ENCODE measurements at places on chromosomes 3 and 15.

DNA sequence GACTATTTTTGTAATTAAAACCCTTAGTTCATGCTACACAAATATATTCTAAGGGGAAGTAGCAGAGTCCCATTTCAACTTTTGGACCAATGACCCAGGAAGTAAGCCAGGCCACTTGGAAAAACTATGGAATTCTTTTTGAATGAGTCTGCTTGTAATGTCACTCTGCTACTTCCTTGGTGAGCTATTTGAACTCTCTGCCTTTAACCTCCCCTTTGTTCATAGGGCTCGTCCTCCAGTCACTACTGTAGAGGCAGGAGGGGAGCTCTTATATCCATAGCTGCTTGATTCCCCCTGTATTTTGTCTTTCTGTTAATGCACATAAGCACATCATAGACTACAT, 119.6 kb downstream of the UACA start:
- no peak for DNase-seq

GRCh38 chr3:39262846-39263245, 17.0 kb downstream of the CX3CR1 start:
- DNase-seq: no peak

DNA sequence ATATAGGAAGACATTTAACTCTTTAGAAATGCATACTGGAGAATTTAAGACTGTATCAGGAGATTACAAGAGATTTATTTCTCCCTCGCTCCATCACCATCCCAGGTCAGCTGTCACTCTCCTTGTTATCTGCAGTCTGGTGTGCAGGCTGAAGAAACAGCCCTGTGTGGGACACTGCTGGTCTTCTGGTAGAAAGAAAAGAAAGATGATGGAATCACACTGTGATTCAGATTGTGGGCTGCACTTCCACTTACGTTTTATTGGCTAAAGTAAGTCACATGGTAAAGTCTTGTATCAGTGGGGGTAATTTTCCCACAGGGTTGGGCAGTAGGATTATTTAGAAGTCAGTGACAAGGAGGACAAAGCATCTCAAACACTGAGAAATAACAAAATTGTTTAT, 18.1 kb upstream of the ATP1B3 start:
- no peak for DNase-seq

DNA sequence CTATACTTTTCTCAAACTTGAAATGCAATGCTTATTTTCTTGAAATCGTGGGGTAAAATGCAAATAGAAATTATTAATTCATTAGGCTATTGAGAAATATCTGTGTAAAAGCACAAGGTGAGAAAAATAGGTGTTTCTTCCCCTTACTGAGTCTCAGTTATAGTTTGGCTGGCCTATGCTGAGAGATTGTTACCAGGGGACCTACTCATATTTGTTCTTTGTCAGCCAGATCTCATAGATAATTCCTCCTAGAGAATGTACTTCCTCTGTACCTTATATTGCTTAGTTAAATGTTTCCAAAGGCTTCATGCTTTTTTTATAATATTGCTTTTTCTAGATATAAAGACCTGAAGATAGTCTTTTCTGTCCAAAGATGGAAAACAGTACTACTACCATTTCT, 60.0 kb upstream of the TRPC1 start:
- no peak for DNase-seq

GRCh38 chr3:169295912-169296570, 367.5 kb downstream of the MECOM start:
- DNase-seq: no peak

DNA sequence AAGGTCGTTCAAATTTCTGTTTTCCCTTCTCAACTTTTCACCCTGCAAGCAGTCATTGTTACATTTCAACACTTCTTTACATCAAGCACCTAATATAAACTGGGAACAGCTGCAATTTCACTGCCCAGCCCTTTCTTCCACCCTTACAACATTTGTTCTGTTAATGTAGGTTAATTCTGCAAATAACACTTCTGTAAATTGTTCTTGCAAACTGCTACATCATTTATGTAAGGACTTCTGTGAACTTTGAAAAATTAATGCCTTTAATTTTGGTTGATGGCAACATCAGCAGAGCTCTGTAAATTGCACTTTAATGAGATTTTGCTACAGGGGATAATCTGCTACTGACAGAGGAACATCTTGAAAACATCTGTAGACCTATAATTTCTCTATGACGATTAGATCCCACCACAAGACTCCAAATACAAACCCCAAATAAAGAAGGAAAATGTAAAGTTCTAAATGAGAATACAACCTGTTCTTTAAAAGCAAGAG, 93.5 kb downstream of the ZIC4 start:
- DNase-seq: no peak

DNA sequence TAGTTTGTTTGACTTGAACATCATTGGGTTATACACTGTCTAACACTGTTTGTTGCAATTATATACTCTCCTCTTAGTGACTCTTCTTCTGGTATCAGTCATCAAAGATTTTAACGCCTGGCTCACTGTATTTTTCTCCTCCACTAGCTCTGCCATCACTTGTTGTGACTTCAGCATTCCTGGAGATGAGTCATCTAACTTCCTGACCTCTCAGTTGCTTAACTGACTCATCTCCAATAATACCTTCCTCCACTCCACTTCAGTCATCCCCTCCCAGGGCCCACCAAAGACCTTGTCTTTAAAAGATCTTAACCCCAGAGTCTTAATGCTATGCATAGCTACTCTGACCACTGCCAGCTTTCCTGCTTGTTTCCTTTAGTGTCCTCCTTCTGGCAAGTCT, 28.6 kb upstream of the CLSTN2 start:
- no peak for DNase-seq

DNA sequence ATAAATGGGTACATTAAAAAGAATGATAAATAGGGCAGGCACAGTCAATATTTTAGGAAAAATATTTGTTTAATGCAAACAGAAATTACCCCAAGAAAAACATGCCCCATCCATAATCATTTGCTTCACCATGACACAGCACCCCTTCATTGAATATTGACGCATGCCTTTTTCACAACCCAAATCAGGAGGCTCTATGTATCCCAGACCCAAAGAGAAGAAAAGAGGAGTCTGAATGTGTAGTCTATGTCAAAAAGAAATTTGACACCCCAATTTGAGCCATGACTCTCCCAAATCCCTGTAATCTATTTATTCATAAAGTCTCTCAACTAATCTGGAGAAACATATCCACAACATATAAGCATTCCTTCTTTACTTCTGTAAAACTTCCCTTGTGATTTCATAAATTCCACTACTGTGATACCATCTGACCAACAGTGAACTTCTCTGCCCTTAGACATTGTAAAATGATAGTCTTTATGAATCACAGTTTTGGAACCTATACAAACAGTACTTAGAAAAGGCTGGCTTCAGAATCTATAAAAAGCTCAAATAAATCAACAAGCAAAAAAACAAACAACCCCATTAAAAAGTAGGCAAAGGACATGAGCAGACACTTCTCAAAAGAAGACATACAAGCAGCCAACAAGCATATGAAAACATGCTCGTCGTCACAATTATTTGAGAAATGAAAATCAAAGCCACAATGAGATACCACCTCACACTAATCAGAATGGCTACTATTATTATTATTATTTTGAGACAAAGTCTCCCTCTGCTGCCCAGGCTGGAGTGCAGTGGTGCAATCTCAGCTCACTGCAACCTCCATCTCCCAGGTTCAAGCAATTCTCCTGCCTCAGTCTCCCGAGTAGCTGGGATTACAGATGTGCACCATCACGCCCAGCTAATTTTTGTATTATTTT, 53.4 kb upstream of the XRN1 start:
- DNase-seq: no peak

DNA sequence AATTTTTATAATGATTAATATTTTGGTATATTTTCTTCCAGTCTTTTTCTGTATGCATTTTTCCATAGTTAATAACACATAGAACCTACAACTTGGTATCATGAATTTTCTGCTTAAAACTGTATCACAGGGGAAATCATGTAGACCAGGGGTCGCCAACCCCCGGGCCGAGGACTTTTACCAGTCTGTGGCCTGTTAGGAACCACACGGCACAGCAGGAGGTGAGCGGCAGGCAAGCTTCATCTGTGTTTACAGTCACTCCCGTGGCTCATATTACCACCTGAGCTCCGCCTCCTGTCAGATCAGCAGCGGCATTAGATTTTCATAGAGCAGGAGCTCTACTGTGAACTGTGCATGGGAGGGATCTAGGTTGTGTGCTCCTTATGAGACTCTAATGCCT, 54.7 kb downstream of the RPL22L1 start:
- no peak for DNase-seq

GRCh38 chr15:82855286-82856100, 46.1 kb downstream of the WHAMM start:
- DNase-seq: no peak

- no peak for DNase-seq
Measured at GRCh38 chr3:101722394-101723173, 1.8 kb upstream of the CEP97 start.

GRCh38 chr3:100756441-100756840, 47.1 kb downstream of the TFG start:
- DNase-seq: no peak
